Activated CD4-positive, CD25-positive, alpha-beta regulatory T cell (primary cell): ENCODE measurements at places on chromosomes 5 and 9.

- DNase-seq = no peak
Observed at GRCh38 chr5:142437563-142437962, 112.7 kb upstream of the SPRY4 start.

DNA sequence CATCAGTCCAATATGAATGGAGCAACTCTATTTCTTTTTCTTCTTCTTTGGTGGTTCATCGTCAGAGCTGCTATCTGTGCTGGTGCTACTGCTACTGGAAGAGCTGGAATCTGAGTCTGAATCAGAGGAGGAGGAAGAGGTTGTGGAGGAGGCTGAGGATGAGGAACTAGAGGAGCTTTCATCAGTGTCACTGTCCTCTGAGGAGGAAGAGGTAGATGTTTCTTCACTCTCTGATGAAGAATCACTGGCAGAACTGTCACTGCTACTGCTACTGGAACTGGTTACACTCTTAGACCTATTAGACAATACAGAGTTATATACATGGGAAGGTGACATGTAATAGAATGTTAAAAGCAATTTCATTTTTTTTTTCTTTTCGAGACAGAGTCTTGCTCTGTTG is 27.8 kb downstream of the ZCCHC10 start:
- no peak for DNase-seq

- no peak for DNase-seq
Observed at GRCh38 chr5:58266402-58266801, 193.5 kb downstream of the PLK2 start.

- no peak for DNase-seq
Observed at GRCh38 chr5:168699002-168699401, 119.8 kb upstream of the PANK3 start.
